Upper lobe of right lung (tissue), 1 donor: ENCODE measurements at places on chromosomes 3 and 15. TPM values are rescaled to one million over a fixed set of nuclear protein-coding genes. Genes with fewer than 3 reads are reported as not detected.

GRCh38 chr15:34223904-34224596 lies 766 bp upstream of the EMC4 start:
- H3K4me3 ChIP-seq: peak overlapping the region; percentile 74
- H3K27me3 ChIP-seq: no peaks in the 10 kb centered on the region
- DNase-seq: no peak
- H3K4me1 ChIP-seq: peaks cover 8% of the 10 kb centered on the region

DNA sequence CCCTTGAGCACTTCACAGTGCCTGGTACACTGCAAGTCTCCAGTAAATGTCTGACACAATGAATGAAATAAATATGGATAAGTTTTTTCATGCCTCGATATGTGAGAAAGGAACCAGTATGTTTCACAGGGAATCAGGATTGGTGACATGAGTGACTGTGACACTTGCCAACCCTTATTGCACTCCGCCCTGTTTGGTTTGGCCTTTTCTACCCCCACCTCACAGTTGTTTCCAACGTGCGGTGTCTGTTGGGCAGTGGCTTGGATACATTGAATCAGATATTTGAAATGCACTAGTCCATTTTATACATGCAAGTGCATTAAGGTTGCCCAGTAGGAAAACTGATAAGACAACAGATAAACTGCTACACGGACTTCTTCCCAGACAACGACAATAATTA lies 2.0 kb downstream of the NPHP3 start:
- H3K27me3 ChIP-seq: no peaks in the 10 kb centered on the region
- peaks cover 28% of the 10 kb centered on the region for H3K4me1 ChIP-seq
- H3K27ac ChIP-seq: no peak overlapping the region
- H3K36me3 ChIP-seq: peaks cover 34% of the 10 kb centered on the region
- peak overlapping the region; percentile 81 for H3K4me3 ChIP-seq
- DNase-seq: no peak

DNA sequence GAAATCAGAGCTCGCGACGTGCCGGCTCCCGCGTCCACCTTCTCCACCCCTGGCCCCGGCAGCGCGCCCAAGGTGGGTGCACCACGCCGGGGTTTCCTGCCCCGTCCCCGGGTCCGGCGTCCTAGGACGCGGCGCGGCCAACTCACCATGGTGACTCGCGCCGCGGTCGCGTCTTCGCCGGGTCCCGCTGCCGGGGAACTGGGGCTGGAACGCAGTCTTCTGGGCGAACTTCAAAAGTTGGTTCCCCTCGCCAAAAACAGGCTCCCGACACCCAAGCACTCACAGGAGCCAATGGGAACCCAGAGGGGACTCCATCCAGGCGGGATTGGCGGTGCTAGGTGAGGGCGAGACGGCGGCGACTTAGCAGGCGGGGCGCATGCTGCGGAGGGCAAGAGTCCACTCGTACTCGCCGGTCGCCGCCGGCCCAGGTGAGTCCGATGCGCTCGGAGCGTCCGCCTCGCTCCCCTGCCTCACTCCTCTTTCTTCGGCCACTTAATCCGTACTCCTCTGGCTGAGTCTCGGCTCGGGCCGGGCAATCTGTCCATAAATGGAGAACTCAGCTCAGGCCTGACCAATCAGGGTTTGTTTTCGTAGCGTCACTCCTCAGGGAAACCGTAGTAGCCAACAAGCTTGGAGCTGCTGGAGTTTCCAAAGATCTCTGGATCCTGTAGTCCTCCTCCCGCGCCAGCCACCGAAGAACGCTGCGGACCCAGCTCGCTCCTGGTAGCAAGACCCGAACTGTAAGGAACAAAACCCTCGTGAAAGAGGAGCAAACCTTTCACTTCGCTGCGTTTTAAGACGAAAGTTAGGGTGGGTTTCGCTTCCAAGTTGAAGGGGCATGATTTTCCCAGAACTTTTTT lies at the start of gene MYO1E:
Gene MYO1E, minus strand, starts transcription at position 520 of the 860 bp plus-strand sequence. Its CDS starts 371 bp downstream, at position 149.
- H3K27me3 ChIP-seq: no peaks in the 10 kb centered on the region
- H3K4me3 ChIP-seq: peak within 1 kb of the TSS; percentile 89
- H3K36me3 ChIP-seq: no peaks in the 10 kb centered on the region
- peaks cover 3% of the 10 kb centered on the region for H3K4me1 ChIP-seq
- DNase-seq: peak; percentile 90

Gene NME9
- total RNA-seq: not detected

- no peaks in the 10 kb centered on the region for H3K27me3 ChIP-seq
- H3K27ac ChIP-seq: no peak overlapping the region
- H3K36me3 ChIP-seq: no peaks in the 10 kb centered on the region
- H3K4me3 ChIP-seq: no peak overlapping the region
- no peaks in the 10 kb centered on the region for H3K4me1 ChIP-seq
Measured at GRCh38 chr15:31206386-31207181, 105.1 kb upstream of the TRPM1 start.

Gene SLC24A5
- 0.84 TPM for total RNA-seq

Gene NR1I2
- total RNA-seq: not detected

Gene RIOX2
- total RNA-seq: 20.5 TPM

Gene GATM
- total RNA-seq: 7.2 TPM

Gene FBXL2
- 7.6 TPM for total RNA-seq

GRCh38 chr15:60096157-60096556 lies 92.0 kb downstream of the FOXB1 start:
- no peaks in the 10 kb centered on the region for H3K27me3 ChIP-seq
- no peak for DNase-seq
- no peak overlapping the region for H3K27ac ChIP-seq
- H3K4me1 ChIP-seq: no peaks in the 10 kb centered on the region
- no peak overlapping the region for H3K4me3 ChIP-seq

Gene CPEB1
- 2.5 TPM for total RNA-seq

Gene CPN2
- total RNA-seq: not detected

GRCh38 chr3:10136426-10137005 lies 5.1 kb upstream of the VHL start:
- DNase-seq: no peak
- H3K4me3 ChIP-seq: no peak overlapping the region
- H3K36me3 ChIP-seq: no peaks in the 10 kb centered on the region
- H3K4me1 ChIP-seq: no peaks in the 10 kb centered on the region
- H3K27ac ChIP-seq: no peak overlapping the region

Gene OXTR
- total RNA-seq: 0.55 TPM

DNA sequence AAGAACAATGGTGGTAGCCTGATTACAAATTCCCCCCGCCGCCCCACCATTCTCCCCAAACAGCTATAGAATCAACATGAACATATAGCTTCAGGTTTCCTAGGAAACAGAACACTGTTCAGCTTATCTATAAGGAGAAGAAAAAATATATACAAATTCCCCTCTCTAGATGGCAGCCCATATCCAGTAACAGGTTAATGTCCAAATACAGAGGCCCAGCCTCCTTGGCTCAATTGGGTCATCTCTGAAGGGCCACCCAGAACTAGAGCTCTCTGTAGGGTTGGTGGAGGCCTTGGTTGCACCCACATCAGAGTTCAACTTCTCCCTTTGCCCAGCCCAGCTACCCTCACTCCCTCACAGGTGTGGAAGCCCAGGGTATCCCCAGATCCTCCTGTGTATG lies 91.5 kb upstream of the ADAMTS17 start:
- no peaks in the 10 kb centered on the region for H3K27me3 ChIP-seq
- no peaks in the 10 kb centered on the region for H3K36me3 ChIP-seq
- no peak overlapping the region for H3K4me3 ChIP-seq
- H3K27ac ChIP-seq: no peak overlapping the region

GRCh38 chr3:147422601-147423536 lies 13.7 kb downstream of the ZIC1 start:
- no peak for DNase-seq
- H3K27ac ChIP-seq: no peak overlapping the region
- peaks cover 99% of the 10 kb centered on the region for H3K27me3 ChIP-seq
- H3K4me1 ChIP-seq: peaks cover 5% of the 10 kb centered on the region
- no peaks in the 10 kb centered on the region for H3K36me3 ChIP-seq

- H3K4me1 ChIP-seq: no peaks in the 10 kb centered on the region
- DNase-seq: no peak
- no peak overlapping the region for H3K4me3 ChIP-seq
- no peaks in the 10 kb centered on the region for H3K36me3 ChIP-seq
Measured at GRCh38 chr3:157416347-157417087, 20.1 kb upstream of the PTX3 start.

Gene TMEM42
- total RNA-seq: 14.4 TPM

- H3K4me3 ChIP-seq: no peak overlapping the region
- no peak for DNase-seq
- H3K4me1 ChIP-seq: no peaks in the 10 kb centered on the region
- H3K36me3 ChIP-seq: no peaks in the 10 kb centered on the region
- H3K27me3 ChIP-seq: no peaks in the 10 kb centered on the region
Measured at GRCh38 chr3:189049458-189050236, 122.1 kb upstream of the TPRG1 start.

DNA sequence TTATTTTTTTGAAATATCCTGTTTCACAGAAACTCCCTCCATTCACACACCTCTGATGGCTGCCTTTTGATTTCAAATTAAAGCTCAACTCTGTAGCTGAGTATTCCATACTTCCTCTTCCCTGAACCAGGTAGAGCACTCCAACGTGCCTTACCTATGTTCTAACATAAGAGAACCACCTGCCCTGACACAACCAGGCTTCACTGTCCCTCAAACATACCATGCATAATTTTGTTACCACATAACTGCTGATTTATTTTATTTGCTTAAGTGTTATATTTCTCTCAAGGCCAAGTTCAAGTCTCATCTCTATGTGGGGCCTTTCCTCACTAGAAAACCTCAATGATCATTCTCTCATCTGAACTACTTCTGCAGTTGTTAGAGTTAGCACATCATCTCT lies 209.7 kb downstream of the P3H2 start:
- H3K4me3 ChIP-seq: no peak overlapping the region
- H3K4me1 ChIP-seq: no peaks in the 10 kb centered on the region
- H3K27ac ChIP-seq: no peak overlapping the region
- no peak for DNase-seq
- H3K27me3 ChIP-seq: no peaks in the 10 kb centered on the region

DNA sequence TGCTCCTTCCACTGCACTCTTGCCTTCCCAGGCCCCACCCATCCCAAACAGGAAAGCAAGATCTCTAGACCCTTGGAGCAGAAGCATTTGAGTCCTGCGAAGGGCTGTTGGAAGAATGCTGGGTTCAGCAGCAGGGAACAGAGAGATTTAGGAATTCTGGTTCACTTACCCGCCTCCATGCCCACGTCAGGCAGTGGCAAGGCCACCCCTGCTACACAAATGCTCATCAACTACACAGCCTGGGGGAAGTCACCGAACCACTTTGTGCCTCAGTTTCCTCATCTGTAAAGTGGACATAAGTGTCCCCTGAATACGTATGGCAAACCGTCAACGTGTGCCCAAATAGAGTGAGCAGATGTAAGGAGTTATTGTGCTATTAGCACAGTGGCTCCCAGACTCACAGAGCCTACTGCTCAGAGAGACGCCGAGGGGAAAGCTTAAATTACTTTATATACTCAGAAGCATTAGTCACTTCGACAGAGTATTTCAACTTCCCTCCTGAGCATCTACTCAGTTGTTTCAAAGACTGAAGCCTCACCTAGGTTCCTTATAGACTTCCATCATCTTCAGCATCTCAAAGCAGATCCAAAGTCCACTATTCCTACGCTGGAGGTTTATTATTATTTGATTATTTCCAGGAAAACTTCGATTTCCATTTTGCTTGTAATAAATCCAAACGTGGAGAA lies 905 bp downstream of the HOMER2 start:
- H3K27ac ChIP-seq: peak overlapping the region; percentile 17
- peak overlapping the region; percentile 56 for H3K4me3 ChIP-seq

DNA sequence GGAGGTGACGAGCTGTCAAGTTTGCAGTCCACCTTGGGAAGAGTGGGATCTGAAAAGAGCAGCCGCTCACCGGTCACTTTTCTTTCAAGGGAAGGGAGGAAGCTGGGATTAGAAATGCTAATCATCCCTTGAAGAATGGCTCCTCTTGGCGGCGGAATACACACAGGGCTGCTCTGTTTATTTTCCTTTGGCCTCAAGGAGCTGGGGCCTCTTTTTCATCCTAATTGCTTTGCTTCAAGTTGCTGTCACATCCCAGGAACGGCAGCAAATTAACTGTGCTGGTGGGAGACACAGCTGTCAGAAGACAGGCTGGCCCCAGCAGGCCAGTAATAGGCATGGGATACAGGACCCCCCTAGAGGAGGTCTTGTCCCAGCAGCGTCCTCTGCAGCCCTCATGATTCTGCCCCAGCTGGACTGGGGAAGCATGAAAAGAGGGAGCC lies 6.7 kb downstream of the KBTBD13 start:
- DNase-seq: peak; percentile 51
- H3K27me3 ChIP-seq: no peaks in the 10 kb centered on the region
- H3K36me3 ChIP-seq: no peaks in the 10 kb centered on the region

- H3K4me1 ChIP-seq: no peaks in the 10 kb centered on the region
- no peak overlapping the region for H3K27ac ChIP-seq
- no peaks in the 10 kb centered on the region for H3K36me3 ChIP-seq
- no peak for DNase-seq
- H3K27me3 ChIP-seq: no peaks in the 10 kb centered on the region
Measured at GRCh38 chr3:10855871-10856662, 40.0 kb downstream of the SLC6A11 start.

- no peak for DNase-seq
- H3K36me3 ChIP-seq: no peaks in the 10 kb centered on the region
- no peak overlapping the region for H3K27ac ChIP-seq
- no peak overlapping the region for H3K4me3 ChIP-seq
Measured at GRCh38 chr3:148175214-148175613, 522.5 kb upstream of the AGTR1 start.

Gene MOBP
- not detected for total RNA-seq

GRCh38 chr3:121481106-121481880 lies 64.5 kb downstream of the POLQ start:
- no peak for DNase-seq
- no peaks in the 10 kb centered on the region for H3K36me3 ChIP-seq
- H3K4me1 ChIP-seq: no peaks in the 10 kb centered on the region
- no peak overlapping the region for H3K27ac ChIP-seq

Gene SYNM
- total RNA-seq: 19.5 TPM

- H3K36me3 ChIP-seq: no peaks in the 10 kb centered on the region
- H3K4me1 ChIP-seq: peaks cover 18% of the 10 kb centered on the region
- no peak overlapping the region for H3K27ac ChIP-seq
- no peak for DNase-seq
- no peaks in the 10 kb centered on the region for H3K27me3 ChIP-seq
Measured at GRCh38 chr15:67019884-67020520, 45.4 kb upstream of the SMAD3 start.

GRCh38 chr15:101008158-101009139 lies 89.3 kb downstream of the LRRK1 start:
- peak overlapping the region; percentile 56 for H3K4me3 ChIP-seq
- peaks cover 3% of the 10 kb centered on the region for H3K36me3 ChIP-seq
- H3K4me1 ChIP-seq: peaks cover 16% of the 10 kb centered on the region
- DNase-seq: peak; percentile 93
- H3K27ac ChIP-seq: no peak overlapping the region

Gene XCR1
- total RNA-seq: 0.26 TPM
